Peyer's patch (tissue), 4 donors: ENCODE measurements at places on chromosomes 16 and 17. TPM values are rescaled to one million over a fixed set of nuclear protein-coding genes. Genes with fewer than 3 reads are reported as not detected.

DNA sequence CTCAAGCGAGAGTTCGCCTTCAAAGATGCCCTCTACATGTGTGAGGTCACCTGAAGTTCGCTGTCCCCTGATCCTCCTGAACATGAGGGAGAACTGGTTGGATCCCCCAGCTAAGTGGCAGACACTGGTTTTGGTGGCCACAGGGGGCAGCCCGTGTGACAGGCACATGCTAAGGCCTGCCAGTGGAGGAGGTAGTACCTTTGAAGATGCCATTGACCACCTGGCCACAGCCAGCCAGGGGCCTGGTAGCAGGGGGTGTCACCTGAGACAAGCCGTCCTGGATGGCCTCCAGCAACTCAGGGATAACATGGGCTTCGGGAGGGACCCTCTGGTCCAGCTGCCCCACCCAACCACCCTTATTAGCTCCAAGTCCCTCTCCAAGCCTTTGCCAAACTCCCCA lies 7.3 kb upstream of the ALDH3A1 start:
- DNase-seq, result peak; percentile 15

DNA sequence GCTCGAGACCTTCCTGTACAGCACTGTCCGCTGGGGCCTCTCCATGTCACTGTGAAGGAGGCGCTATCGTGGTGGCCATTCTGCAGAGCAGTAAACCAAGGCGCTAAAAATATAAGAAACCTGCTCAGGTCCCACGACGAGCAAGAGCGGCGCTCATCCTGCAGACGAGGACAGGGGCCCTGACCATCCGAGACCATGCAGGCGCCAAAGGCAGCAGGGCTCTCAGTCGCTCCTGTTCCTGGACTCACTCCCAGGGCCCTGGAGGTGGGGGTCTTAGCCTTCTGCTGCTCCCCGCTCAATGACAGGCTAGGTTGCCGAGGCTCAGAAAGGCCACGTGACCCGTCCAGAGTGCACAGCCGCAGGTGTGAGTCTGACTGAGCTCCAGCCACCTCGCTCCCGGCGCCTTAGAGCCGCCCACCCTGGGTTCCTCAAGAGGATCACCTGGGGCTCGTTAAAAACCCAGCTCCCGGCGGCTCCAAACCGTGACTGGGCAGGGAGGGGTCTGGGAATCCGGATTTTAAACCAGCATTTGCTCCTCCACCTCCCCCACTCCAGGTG lies 509 bp upstream of the ATP2C2 start:
- DNase-seq, result peak; percentile 67

DNA sequence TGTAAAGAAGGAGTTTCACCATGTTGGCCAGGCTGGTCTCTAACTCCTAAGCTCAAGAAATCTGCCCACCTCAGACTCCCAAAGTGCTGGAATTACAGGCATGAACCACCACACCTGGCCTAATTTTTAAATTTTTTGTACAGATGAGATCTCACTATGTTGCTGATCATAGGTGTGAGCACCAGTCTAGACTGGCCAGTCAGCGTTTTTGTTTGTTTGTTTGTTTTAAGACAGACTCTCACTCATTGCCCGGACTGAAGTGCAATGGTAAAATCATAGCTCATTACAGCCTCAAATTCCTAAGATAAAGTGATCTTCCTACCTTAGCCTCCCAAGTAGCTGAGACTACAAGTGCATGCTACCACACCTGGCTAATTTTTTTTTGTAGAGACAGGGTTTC lies 38.0 kb upstream of the TAOK1 start:
- no peak for DNase-seq

DNA sequence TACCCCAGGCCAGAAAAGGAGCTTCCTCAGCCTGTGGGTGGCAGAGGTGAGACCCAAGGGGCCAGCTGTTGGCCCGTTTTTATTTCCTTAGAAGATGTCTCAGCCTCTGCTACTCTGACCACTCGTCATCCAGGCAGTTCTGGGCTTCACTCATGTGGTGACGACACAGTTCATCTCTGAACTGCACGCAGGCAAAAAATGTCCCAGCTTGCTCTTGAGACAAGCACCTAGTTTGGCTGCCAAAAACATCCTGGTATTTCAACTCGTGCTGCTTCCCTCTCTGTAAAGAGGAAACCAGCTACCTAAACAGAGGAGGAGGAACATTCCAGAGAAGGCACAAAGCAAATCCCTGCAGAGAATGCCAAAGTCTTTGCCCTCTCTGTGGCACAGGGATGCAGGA lies 125.7 kb downstream of the XYLT1 start:
- no peak for DNase-seq

- DNase-seq, result peak; percentile 77
These were observed 762 bp downstream of the PYCARD start for GRCh38 chr16:31201582-31202413.

DNA sequence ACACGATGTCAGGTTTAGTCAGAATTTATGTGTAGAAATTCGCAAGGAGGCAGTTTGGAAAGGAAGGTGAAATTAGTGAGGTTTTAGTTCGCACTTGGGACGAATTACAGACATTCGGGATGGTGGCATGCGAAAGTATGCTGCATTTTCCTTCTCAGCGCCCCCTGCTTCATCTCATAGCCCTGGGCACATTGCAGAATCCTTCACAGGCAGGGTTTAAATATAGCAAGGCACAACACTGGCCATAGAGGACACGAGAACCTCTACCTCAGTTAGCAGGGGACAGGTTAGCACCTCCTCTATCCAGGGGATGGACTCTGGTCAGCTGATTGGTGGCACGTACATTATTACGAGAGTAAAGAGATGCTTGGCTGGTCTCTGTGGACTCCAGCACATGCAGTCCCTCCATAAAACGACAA lies 47.5 kb downstream of the MAP2K6 start:
- DNase-seq, result no peak

GRCh38 chr17:3678821-3679530 lies 10.4 kb downstream of the EMC6 start:
- DNase-seq, result no peak

GRCh38 chr16:57567691-57568090 lies 25.2 kb downstream of the ADGRG5 start:
- DNase-seq, result no peak

DNA sequence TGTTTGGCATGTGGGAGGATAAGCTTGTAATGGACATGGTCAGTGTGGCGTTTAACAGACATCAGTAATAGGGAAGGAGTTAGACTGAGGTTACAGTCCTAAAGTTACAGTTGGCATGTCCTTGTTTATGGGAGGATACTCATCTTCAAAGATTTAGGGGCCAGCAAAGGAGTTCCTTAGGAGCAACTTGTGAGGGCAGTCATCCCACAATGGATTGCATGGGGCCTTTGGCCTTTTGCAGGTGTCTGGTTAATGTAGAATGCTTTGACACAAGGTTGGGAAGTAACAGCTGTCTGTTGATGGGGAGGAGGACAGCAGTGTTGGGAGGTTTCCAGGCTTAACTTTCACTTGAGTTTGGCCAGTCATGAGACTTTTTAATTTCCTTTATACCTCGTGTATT lies 2.2 kb downstream of the NUBP1 start:
- DNase-seq, result no peak

DNA sequence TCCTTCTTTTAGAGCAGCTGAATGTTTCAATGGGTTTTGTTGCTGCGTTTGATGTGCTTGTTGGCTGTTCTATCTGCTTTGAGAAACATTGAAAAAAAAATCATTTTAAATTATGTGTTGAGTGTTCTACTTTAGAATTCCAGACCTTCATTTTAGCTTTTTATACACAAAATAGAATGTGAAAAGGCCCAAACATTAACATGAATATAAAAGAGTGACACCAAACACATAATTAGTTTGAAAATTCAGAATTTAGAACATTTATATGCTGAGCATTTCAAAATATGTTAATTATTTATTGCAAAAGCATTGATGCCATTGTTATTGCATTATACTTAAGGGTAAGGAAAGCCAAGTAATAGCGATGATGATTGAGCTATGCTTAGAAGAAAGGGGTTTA lies 2.9 kb downstream of the NFAT5 start:
- no peak for DNase-seq

Gene CHST5
- total RNA-seq, result 89.0 TPM

Gene ALOX15
- total RNA-seq, result not detected

Gene RSKR
- 13.5 TPM for total RNA-seq

Gene FLOT2
- 53.6 TPM for total RNA-seq
